ENCODE measurements at places on chromosomes 13 and 19. TPM values are rescaled to one million over a fixed set of nuclear protein-coding genes. Genes with fewer than 3 reads are reported as not detected.

GAS6 gene
- total RNA-seq = 7.7 TPM

MADCAM1 gene
- total RNA-seq = 0.40 TPM

ALG11 gene
- total RNA-seq = 5.8 TPM

PPP2R1A gene
- total RNA-seq = 308 TPM

PCDH17 gene
- total RNA-seq = not detected

THAP8 gene
- total RNA-seq = 5.9 TPM

SPRY2 gene
- 8.7 TPM for total RNA-seq

RNF225 gene
- not detected for total RNA-seq

ICAM5 gene
- 0.82 TPM for total RNA-seq

SLC27A5 gene
- 28.0 TPM for total RNA-seq

Measured in A549 treated with ZK216348 at 1 μM for 4 hours (cell line).